ENCODE measurements at places on chromosomes 12 and 14.

GRCh38 chr12:67498991-67499390 lies 149.6 kb upstream of the DYRK2 start:
- no peak for DNase-seq

DNA sequence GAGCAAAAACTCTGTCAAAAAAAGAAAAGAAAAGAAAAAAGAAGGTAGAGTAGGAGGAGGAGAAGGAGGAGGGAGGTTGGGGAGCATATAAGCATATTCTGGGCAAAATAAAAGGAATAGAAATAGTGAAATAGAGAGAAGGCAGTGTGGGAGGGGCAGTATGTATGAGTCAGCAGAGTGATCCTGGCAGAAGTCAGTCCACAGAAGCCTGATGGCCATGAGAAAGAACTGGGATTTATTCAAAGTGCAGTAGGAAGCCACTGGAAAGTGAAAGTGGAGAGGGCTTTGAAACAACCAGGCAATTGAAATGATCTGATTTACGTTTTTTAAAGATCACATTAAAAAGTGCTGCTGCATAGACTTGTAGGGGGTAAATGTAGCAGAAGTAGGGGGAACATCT lies 368.6 kb upstream of the USP15 start:
- DNase-seq = no peak

GRCh38 chr12:114638790-114639435 lies 45.1 kb downstream of the TBX3 start:
- no peak for DNase-seq

- no peak for DNase-seq
Measured at GRCh38 chr12:31590642-31591379, at the start of gene DENND5B. TSS of gene DENND5B (minus strand) at chr12:31591136. CDS start at chr12:31590832, 304 bp downstream.

DNA sequence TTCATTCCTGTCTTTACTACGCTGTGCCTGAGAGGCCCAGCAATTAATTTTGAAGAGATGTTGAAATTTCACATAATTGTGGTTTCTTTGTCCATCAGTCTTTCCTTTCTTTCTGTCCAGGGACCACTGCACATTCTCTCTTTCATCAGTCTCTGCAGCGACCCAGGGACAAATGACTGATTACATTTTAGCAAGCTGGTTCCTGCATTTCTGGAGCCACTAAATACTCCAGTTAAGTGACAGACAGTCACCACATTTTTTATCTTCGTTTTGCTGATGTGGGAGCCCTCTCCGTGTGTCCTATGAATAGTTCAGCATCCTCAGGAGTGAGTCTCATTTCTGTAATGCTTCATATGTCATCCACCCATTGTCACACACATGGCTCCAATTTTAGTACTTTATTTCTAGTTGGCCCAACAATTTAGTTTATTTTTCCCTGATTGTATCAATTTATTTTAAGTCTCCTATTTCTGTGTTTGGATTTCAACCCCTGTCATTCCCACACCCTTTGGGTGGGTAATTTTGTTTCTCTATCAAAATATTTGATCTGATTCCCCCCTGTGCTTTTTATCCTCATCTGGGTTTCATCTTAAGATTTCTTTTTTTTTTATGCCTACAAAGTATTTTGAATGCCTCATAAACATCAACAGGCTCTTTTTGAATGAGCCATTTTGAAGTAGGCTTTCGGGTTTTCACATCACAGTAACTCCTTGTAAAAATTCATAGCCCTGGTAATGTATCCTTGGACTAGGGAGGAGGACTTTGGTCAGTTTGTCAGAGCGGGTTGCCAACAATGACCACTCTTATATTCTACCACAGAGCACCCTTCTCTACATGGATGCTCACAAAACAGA lies 1196.5 kb downstream of the GALC start:
- DNase-seq = no peak

- DNase-seq = no peak
Measured at GRCh38 chr12:82835217-82835616, 148.5 kb downstream of the TMTC2 start.

GRCh38 chr14:91394105-91395081 lies 23.2 kb downstream of the CCDC88C start:
- DNase-seq = no peak

GRCh38 chr14:71414631-71415403 lies 507.6 kb downstream of the PCNX1 start:
- DNase-seq = no peak

- DNase-seq = no peak
Measured at GRCh38 chr12:60148109-60148508, 552.3 kb downstream of the SLC16A7 start.

- DNase-seq = no peak
Measured at GRCh38 chr12:19646599-19646998, 207.3 kb downstream of the AEBP2 start.

- DNase-seq = no peak
Measured at GRCh38 chr14:90523961-90524875, 127.4 kb downstream of the CALM1 start.

- DNase-seq = no peak
Measured at GRCh38 chr14:101069228-101069549, 165.7 kb upstream of the RTL1 start.

- no peak for DNase-seq
Measured at GRCh38 chr14:92513966-92514843, 624 bp downstream of the RIN3 start.

DNA sequence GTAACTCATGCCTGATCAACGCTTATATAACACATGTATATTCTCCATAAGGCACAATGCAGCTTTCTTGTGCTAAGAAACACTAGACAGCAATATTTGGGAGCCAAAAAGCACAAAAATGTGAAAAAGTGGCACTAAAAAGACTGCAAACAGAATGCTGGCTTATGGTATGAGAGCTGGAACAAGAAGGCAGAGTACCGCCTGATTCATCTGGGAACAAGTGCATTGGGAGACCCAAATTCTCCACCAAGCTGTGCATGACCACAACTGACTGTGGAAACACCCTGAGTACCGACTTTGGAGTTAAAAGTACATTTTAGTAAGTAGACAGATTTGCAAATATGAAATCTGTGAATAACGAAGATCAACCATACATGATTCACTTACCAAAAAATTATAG lies 25.1 kb downstream of the E2F7 start:
- DNase-seq = no peak

GRCh38 chr12:68865399-68866164 lies 57.6 kb downstream of the MDM2 start:
- no peak for DNase-seq

DNA sequence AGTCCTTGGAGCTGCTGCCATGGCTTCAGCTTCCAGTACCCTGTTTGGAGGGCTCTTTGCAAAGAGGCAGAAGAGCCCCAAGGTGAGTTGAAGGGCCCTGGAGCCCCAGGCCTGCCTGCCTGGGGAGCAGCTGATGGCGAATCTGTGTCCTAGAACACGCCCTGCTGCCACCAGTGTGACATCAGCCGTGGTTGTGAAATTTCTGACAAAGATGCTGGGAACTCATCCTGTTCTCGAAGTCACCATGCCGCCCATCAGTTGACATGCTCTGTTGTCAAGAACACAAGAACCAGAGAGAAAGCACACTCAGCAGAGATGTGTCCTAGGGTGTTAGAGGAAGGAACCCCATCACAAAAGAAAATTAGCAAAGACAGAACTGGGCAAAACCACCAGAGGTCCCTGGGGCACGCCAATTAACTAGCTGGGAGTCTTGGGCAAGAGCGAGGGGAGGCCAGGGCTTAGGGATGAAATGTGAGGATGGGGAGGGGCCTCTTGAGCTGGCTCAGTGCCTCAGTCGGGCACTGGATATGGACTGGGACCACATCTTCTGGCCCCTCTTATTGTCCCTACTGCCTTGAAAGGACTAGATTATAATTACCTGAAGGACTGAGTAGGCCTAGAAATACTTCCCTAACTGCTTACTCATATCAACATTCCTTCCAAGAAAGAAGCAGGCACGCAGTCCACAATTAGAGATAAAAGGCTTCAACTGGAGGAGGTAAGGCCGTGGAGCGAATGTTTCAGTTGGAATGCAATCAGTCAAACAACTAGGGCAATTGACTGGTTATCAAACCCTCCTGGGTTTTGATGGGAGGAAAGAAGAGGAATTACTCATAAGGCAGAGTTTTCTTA lies 163.1 kb downstream of the CACNA1C start:
- no peak for DNase-seq

DNA sequence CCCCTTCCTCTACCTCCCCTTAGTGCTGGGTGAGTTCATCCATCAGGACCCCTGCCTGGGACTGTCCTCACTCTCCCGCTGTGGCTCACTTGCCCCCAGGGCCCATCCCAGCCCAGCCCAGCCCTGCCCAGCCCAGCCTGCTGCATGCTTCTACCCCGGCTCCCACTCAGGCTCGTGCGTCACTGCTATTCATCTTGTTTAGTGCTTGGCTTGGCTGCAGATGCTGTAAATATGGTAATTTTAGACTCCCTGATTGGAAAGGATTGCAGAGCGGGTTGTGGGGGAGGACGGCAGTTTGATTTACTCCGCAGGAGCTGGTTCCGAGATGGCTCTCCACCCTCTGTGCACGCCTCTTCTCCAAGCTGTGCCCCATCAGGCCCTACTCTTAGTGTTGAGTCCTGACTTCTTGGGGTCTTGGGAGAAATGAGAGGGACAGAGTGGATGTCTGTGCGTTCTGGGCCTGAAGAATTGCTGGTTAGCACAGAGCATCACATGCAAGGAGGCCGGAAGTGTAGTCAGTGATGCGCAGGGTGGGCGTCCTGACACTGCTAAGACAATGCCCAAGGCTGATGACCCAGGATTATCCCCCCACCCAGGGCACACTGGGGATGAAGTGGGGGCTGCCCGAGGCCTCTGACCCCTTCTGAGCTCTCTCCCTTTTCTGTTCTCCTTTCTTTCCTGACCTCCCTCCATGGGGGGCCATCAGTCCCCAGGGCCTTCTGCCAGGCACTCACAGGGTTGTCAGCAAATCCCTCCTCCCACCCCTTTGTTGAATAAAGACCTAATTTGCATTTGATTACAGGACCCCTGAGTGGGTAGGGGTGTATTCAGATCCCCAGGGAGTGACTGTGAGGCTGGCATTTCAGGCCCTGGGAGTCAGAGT lies 244.4 kb downstream of the ZFP36L1 start:
- DNase-seq = no peak

DNA sequence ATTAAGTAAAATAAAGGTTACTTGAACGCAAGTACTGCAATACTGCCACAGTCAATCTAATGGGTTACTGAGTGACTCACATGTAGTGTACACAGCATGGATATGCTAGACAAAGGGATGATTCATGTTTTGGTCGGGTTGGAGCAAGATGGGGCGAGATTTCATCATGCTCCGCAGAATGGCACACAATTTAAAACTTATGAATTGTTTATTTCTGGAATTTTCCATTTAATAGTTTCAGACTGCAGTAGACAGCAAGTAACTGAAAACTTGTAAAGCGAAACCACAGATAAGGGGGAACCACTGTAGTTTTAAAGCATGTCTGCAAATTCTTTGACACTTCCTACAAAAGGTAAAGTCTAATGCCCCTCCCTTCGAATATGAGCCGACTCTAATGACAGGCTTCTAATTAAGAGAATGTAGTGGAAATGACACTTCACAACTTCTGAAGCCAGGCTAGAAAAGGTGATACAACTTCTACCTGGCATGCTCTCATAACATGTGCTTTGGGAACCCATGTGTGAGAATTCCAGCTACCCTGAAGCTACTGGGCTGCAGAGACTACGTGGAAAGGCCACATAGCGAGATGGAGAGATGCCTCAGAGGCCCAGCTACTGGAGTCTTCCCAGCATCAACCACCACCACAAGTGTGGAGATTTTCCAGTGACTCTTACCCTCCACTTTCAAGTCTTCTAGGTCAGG lies 13.9 kb upstream of the TCP11L2 start:
- DNase-seq = no peak

DNA sequence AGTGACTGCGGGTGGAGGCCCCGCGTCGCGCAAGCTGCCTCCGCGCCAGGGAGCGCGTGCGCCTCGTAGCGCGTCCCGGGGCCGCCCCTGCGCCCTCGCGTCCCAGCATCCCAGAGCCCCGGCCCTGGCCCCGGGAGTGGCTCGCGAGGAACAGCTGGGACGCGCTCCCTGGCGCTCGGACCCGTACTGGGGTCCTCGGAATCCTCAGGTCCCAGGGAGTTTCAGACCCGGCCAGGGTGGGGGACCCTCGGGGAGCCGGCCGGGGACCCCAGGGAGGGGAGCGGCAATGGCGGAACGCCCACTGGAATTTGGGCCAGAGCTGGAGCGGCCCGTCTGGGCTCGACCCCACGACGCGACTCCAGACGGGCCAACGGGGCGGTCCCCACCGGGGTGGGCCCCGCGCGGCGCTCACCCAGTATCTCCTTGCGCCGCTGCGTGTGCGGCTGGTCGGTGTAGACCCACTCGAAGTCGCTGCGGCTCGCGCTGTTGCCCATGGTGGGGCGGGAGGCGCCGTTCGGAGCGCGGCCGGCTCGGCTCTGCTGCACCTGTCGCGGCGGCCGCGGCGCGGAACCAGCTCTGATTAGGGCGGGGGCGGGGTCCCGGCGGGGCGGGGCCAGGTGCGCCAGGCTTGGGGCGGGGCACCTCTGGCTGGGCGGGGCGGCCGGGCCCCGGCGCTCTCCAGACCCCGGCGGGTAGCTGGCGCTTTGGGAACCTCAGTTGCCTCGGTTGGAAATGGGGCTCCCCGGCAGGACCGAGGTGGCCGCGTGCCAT lies at the start of gene DEGS2:
DEGS2 (minus strand) TSS at position 552 of the 771 bp plus-strand sequence; CDS start at position 494, 58 bp downstream.
- DNase-seq = no peak

DNA sequence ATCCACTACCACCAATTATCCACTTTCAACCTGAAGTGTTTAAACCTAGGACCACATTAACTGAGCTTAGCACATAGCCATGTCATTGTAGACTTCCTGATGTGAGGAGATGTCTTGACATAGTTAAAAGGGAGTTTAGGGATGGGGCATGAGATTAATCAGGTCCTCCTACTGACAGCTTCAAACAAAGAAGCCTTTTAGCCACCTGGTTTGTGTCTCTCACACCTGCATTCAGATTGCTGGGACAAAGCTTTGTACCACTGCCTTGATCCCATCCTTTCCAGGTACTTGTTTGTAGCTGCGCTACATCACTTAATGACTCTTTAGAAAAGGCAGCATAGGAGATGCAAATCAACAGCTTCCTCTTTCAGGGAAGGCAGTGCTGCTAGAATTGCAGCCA lies 340.7 kb upstream of the DDHD1 start:
- no peak for DNase-seq

DNA sequence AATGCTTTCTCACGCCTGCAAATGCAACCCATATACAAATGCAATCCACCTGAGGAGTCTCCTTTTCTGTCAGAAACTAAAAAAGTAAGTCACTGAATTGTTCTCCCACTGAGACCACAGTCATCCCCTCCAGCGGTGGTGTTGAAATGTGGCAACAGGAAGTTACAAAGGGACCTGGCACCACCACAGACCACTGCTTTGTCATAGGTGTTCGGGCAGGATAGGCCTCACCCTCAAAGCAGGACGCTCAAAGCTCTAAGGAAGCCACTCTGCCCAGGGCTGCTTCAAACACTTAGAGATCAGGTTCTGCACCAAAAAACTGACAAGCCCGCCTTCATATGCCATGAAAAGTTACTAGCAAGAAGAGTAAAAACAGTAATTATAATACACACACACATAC lies 11.3 kb downstream of the PHLDA1 start:
- DNase-seq = no peak

GRCh38 chr14:85634205-85634604 lies 104.3 kb downstream of the FLRT2 start:
- no peak for DNase-seq

DNA sequence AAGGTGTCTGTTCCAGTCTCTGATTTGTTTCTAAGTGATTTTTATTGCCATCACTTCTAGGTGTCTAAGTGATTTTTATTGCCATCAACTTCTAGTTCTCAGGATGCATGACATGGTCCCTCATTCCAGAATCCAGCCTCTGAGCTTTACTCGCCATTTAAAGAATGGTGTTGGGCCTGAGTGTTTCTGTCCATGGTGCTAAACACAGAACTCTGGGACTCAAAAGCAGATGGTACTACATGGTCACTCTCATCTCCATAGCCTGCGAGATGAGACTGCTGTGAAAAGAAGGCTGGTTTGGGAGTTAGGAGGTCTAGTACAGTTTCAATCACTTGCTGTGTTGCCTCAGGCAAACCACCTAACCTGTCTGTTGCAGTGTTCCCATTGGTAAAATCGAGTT lies 276.6 kb downstream of the NRXN3 start:
- no peak for DNase-seq

All from LNCaP clone FGC (cell line).